ENCODE measurements at places on chromosomes 7 and 10. TPM values are rescaled to one million over a fixed set of nuclear protein-coding genes. Genes with fewer than 3 reads are reported as not detected.

POM121L12 gene
- total RNA-seq: not detected

GCK gene
- not detected for total RNA-seq

PDK4 gene
- 3.8 TPM for total RNA-seq

CNPY1 gene
- total RNA-seq: not detected

ADAM22 gene
- 3.7 TPM for total RNA-seq

FAM180A gene
- not detected for total RNA-seq

RARRES2 gene
- total RNA-seq: not detected

TYSND1 gene
- 12.4 TPM for total RNA-seq

TSPAN13 gene
- total RNA-seq: 1.4 TPM

PON3 gene
- not detected for total RNA-seq

SRPK2 gene
- 121 TPM for total RNA-seq

SAMD9L gene
- 49.2 TPM for total RNA-seq

HOXA13 gene
- not detected for total RNA-seq

CFAP46 gene
- 0.35 TPM for total RNA-seq

SHH gene
- not detected for total RNA-seq

SPDYE2B gene
- not detected for total RNA-seq

DNA sequence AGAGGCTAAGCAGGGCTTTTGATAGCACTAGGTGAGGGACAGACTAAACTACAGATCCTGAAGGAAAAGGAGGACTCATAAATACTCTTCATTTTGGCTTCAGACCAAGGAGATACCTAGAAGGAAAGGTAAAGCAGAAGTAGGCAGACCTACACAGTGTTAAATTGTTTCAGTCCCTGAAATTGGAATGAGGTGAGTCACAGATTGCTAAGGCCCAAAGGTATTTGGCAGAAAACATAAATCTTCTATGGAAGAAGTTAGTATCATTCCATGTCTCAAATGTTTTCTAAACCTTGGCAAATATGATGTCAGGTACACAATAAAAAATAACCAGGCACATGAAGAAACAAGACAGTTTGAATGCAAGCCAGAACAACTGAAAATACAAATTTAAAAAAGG lies 30.0 kb downstream of the MTERF1 start:
- H3K36me3 ChIP-seq: no peaks in the 10 kb centered on the region
- H3K4me3 ChIP-seq: no peak overlapping the region
- H3K27me3 ChIP-seq: no peaks in the 10 kb centered on the region
- H3K4me1 ChIP-seq: no peaks in the 10 kb centered on the region
- DNase-seq: no peak

DNA sequence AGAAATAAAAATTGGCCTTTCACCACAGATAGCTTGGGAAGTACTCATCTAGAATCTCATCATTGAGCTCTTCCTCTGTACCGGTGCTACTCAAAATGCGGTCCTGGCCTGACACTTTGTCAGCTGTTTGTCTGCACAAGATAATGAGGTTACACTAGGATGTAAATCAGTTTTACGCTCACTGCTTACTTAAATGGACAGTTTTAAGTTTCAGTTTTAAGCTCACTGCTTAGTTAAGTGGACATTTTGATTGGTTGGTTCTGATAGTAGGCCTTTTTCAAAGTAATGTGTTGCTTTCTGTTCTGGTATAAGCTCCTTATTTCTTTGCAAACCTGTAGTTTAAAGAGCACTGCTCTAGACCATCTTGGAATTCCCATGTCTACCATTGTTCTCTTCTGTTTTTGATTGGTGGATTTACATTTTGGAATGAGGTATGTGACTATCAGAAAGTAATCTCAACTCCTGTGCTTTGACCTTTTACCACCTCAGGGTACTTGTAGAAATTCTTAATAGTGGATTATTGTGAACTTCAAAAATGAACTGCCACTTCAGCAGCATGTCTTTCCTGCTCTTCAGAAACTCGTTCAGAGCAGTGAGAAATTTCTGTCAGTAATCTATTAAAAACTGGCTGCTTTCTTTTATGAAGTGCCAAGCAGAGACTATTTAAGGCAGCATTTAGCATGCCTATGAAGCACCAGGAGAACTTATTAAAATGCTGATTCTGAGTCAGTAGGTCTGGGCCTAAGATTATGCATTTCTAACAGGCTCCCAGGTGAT lies 55.0 kb downstream of the C1GALT1 start:
- no peaks in the 10 kb centered on the region for H3K27me3 ChIP-seq
- no peak for DNase-seq
- H3K27ac ChIP-seq: peak overlapping the region; percentile 67
- H3K4me1 ChIP-seq: no peaks in the 10 kb centered on the region
- peaks cover 49% of the 10 kb centered on the region for H3K36me3 ChIP-seq

GRCh38 chr10:3090914-3091787 lies 23.8 kb downstream of the PFKP start:
- no peaks in the 10 kb centered on the region for H3K27me3 ChIP-seq
- H3K4me3 ChIP-seq: no peak overlapping the region
- no peak overlapping the region for H3K27ac ChIP-seq
- no peak for DNase-seq
- H3K4me1 ChIP-seq: peaks cover 33% of the 10 kb centered on the region

GRCh38 chr10:119431034-119431772 lies 111.3 kb downstream of the RGS10 start:
- H3K4me1 ChIP-seq: no peaks in the 10 kb centered on the region
- no peak overlapping the region for H3K4me3 ChIP-seq
- H3K36me3 ChIP-seq: peaks cover 22% of the 10 kb centered on the region
- no peak for DNase-seq

- H3K27me3 ChIP-seq: no peaks in the 10 kb centered on the region
- H3K27ac ChIP-seq: no peak overlapping the region
- H3K4me3 ChIP-seq: no peak overlapping the region
- DNase-seq: no peak
- H3K36me3 ChIP-seq: no peaks in the 10 kb centered on the region
These were observed 61.7 kb downstream of the DOCK4 start for GRCh38 chr7:112144284-112145059.

DNA sequence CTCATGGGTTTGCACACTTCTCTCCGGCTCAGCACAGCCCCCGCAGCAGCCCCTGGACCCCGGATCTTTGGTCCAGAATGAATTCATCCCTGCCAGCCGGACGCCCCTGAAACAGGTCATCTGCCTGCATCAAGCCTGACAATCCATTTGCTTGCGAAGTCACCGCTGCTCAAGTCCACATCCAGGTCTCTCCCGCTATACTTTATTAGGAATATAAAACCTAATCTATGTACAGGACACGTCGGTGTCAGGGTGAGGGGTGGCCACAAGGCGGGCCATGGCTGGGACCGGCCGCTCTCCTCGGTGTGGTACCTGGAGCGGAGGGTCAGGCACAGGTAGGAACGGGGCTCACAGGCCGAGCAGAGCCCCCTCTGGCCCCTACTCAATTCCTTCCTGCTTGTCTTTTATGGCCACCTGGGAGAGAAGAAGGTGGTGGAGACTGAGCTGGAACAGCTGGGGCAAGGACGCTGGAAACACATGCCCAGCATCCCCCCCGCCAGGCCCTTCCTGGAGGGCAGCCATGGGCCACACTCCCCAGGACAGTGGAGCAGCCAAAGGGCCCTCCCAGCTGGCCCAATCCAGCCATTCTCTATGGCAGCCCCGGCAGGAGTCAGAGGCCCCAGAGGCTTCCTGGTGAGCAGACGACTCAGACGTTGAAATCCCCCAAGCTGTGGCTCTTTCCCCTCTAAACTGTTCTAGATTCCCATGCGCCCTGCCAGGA lies 5.3 kb downstream of the POLR2J start:
- no peak overlapping the region for H3K4me3 ChIP-seq
- H3K27ac ChIP-seq: no peak overlapping the region
- DNase-seq: no peak
- peaks cover 18% of the 10 kb centered on the region for H3K36me3 ChIP-seq
- H3K4me1 ChIP-seq: no peaks in the 10 kb centered on the region

GRCh38 chr7:2475678-2476015 lies 551 bp downstream of the GRIFIN start:
- no peak for DNase-seq
- peaks cover 19% of the 10 kb centered on the region for H3K4me1 ChIP-seq
- no peak overlapping the region for H3K4me3 ChIP-seq
- H3K27me3 ChIP-seq: no peaks in the 10 kb centered on the region

GRCh38 chr7:83494683-83495082 lies 154.3 kb downstream of the SEMA3E start:
- H3K27me3 ChIP-seq: no peaks in the 10 kb centered on the region
- H3K36me3 ChIP-seq: no peaks in the 10 kb centered on the region
- H3K4me3 ChIP-seq: no peak overlapping the region
- DNase-seq: no peak
- no peaks in the 10 kb centered on the region for H3K4me1 ChIP-seq
- H3K27ac ChIP-seq: no peak overlapping the region

DNA sequence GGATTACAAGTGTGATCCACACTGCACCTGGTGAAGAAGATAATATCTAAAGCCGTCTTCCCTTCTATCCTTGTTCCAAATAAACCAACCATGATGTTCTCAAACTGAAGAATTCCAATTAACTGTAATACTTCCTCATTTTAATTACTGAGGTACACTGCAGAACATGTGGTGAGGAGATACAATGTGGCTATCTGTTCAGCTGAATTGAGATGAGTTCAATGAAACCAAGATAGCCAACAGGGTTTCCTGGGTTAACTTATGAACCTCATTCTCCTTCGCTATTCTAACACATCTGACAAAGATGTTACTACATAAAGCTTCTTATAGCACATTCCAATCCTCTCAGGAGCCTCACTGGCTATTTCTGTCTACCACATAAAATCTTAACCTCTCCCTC lies 75.5 kb downstream of the RAPGEF5 start:
- no peak for DNase-seq
- no peaks in the 10 kb centered on the region for H3K4me1 ChIP-seq
- peaks cover 2% of the 10 kb centered on the region for H3K27me3 ChIP-seq

DNA sequence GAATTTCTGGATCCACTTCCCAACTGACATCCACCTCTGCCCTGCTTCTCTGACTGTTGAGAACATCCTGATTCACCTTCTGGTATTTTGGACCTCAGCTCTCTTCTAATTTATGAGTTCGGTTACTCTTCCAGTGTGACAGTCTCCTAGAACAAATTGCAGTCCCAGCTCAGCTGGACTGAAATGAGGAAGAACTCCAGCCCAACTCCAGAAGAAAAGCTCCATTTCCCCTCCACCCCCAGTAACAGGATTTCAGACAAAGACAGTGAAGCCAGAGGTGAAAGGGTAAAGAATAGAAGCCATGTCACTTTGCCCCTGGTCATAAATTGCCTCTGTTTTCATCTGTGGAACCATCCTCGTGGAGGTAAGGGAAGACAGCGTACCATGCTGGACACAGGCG lies 26.2 kb upstream of the INHBA start:
- DNase-seq: no peak
- H3K27me3 ChIP-seq: no peaks in the 10 kb centered on the region

- DNase-seq: peak; percentile 52
- no peaks in the 10 kb centered on the region for H3K36me3 ChIP-seq
- H3K27ac ChIP-seq: peak overlapping the region; percentile 34
- H3K4me3 ChIP-seq: peak overlapping the region; percentile 51
These were observed 44.8 kb downstream of the PDIA4 start for GRCh38 chr7:148983200-148984146.

GRCh38 chr10:118758449-118758848 lies 3.7 kb upstream of the CACUL1 start:
- H3K4me3 ChIP-seq: no peak overlapping the region
- H3K27ac ChIP-seq: no peak overlapping the region
- peaks cover 5% of the 10 kb centered on the region for H3K27me3 ChIP-seq
- peaks cover 16% of the 10 kb centered on the region for H3K4me1 ChIP-seq

- H3K27ac ChIP-seq: no peak overlapping the region
- no peaks in the 10 kb centered on the region for H3K36me3 ChIP-seq
- DNase-seq: no peak
- H3K4me1 ChIP-seq: peaks cover 24% of the 10 kb centered on the region
These were observed 2.4 kb downstream of the CH25H start for GRCh38 chr10:89204621-89205185.

DNA sequence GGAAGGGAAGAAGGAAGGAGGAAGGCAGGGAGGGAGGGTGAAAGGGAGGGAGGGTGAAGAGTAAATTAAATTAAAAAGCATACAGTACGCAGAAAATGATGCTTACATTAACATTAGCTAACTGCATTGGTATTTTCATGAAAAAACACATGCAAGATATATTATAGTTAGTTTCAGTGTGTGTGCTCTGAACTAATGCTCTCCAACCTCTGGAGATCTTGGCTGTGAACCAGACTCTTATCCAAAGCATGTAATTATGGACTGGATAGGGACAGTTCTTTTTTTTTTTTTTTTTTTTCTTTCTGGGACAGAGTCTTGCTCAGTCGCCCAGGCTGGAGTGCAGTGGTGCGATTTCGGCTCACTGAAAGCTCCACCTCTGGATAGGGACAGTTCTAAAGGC lies 357.0 kb downstream of the FRMD4A start:
- H3K27me3 ChIP-seq: no peaks in the 10 kb centered on the region
- no peaks in the 10 kb centered on the region for H3K36me3 ChIP-seq
- H3K4me1 ChIP-seq: no peaks in the 10 kb centered on the region

DNA sequence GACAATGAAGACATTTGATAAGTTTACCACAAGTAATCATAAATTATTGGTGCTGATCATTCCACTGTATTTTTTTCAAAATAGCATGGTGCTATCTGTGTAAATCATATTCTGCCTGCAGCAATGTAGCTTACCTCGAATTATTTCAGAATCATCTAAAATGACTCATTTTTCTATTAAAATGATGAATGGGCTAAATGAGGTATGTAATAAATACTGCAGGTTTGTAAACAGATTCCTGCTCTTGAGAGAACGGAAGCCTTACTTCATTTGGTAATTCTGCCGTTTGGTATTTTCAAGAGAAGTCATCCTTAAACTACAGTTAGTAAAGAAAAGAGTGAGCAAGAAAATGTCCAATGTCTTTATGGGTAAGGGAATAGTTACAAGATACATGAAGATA lies 115.9 kb downstream of the CHCHD3 start:
- no peaks in the 10 kb centered on the region for H3K36me3 ChIP-seq
- H3K4me3 ChIP-seq: no peak overlapping the region

DNA sequence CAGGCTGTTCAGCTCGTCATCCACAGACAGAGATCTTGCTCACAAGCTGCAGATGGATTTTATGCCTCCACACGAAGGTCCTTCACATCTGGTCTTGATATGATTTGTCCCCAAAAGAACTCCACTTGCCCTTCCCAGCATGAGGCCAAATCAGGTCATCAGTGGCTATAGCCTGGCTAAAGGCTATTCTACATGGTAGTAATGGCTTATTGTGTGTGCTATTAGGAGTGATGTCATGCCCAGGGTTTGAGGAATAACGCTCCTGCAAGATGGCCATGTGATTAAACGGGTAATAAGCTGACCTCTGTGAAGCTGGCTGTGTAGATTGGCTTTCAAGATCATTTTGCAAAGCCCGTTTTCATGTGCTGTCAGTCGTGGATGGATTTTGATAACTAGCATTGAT lies 313.8 kb downstream of the FRMD4A start:
- H3K36me3 ChIP-seq: no peaks in the 10 kb centered on the region
- no peak for DNase-seq
- H3K27me3 ChIP-seq: peaks cover 4% of the 10 kb centered on the region
- H3K4me3 ChIP-seq: no peak overlapping the region

DNA sequence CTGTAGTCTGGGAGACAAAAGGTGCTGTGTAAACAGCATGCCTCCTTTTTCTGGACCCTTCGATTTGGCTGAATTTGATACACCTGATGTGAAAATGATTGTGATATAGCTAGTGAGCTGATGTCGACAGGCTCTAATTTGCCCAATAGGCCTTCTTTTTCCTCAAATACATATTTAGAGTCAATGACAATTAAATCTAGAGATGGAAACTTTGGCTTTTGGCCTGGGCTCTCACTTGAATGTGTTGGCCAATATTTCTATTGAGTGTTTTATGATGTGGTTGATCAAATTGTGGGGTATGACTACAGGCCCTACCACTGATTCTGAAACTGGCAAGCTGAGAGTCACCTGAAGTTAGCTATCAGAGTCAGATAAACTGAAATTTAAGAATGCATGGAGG lies 151.8 kb upstream of the MEOX2 start:
- H3K4me3 ChIP-seq: no peak overlapping the region
- H3K4me1 ChIP-seq: no peaks in the 10 kb centered on the region
- no peak overlapping the region for H3K27ac ChIP-seq
- H3K27me3 ChIP-seq: no peaks in the 10 kb centered on the region
- DNase-seq: no peak
- no peaks in the 10 kb centered on the region for H3K36me3 ChIP-seq

Data from natural killer cell (primary cell).